ENCODE measurements at places on chromosomes 1 and 21.

GRCh38 chr21:36914244-36915013, 52.0 kb downstream of the HLCS start:
- no peak for DNase-seq

DNA sequence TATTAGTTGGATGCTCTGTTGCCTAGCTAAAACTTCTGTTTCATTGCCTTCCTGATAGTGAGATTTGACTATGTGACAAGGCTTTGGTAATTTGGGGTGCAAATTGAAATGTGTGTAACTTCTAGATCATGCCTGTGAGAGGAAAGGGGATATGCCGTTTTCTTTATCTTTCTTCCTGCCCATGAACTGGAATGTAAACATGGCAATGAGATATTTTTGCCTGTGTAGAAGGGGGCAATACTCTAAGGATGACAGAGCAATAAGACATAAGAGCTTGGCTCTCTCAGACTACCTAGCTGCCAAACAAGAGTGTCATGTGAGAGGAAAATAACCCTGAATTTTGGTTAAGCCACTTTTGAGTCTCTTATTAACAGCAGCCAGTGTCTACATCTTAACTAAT, 49.7 kb downstream of the RAP1A start:
- no peak for DNase-seq

DNA sequence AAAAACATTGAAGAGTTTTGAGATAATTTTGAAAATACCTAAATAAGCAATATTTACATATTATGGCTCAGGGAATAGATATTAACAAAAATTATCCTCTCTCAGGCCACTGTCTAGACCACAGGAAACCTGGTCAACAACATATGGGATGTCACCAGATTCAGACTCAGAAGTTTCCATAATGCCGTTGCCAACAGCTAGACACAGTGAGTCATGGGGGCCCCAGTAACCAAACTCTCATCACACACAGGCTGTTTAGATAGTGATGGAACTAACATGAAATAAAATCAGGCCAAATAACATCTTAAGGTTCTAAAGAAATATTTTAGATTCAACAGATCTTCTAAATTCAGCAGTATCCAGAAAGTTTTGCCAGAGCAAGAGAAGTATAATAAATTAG, 681.7 kb upstream of the ADAMTS5 start:
- DNase-seq = peak; percentile 81

DNA sequence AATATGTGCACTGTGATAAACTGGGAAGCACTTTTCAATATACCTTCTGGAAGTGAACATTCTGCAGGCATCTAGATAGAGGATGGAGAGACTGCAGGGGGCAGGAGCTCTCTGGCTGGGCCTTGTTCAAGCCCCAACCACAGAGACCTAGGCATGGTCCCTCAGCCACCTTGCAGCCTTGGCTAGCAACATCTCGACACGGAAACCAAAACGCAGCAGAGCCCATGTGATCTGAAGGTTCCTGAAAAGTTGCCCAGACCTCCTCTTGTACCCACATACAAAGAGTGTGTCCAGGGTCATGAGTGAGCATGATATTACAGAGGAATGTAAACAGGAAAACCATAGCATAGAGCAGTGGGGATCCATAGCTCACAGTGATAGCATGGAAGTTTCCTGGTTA, 33.1 kb upstream of the SAMD11 start:
- no peak for DNase-seq

DNA sequence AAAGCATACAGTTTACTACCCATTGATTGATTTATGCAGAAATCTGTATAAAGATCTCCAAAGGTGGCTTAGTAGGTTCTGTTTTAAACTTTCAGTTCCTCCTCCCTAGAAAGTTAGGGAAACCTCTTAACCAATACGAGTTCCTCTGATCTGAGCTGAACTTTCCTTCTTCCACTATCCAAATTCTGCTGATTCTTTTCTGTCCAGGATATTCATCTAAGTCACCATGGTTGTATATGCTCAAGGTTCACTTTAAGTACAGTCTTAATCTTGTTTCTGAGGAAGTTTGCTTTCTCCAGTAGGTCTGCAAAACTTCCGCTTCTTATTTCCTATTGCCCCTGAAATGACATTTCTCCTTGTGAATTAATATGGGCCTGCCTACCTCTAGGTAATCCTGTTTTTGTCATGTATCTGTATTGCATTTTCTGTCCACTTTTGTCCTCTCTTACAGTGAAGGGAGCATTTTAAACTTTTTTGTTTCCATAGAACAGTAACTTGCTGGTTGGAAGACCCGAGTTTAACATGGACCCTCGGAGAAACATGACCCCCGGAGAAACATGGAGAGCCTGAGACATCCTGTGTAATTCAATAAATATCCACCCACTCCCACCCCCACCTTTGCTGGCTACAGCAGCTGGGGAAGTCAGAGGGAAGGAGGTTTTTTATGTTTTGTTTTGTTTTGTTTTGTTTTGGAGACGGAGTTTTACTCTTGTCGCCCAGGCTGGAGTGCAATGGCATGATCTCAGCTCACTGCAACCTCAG, 16.7 kb upstream of the TUT4 start:
- no peak for DNase-seq

- DNase-seq = no peak
Observed at GRCh38 chr1:115166531-115167091, 77.3 kb upstream of the TSPAN2 start.

DNA sequence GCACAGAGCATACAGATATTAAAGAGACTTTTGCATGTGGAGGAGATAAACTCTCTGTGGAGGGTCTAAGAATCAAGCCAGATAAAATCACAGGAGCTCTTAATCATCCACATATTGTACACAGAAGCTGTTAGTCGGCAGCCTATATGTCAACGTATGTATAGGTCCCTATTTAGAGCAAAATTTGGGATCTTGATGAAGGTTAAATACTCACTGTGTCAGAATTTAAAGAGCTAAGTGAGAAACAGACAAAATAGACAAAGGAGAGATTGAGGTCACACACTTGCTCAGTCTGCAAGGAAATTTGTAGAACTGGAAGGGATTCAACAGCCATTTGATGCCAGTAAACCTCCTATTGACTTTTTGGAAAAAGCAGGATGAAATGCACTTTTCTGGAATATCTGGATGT, 4.1 kb upstream of the IRF2BP2 start:
- no peak for DNase-seq

GRCh38 chr1:13820055-13820454, 120.1 kb downstream of the PRDM2 start:
- no peak for DNase-seq

DNA sequence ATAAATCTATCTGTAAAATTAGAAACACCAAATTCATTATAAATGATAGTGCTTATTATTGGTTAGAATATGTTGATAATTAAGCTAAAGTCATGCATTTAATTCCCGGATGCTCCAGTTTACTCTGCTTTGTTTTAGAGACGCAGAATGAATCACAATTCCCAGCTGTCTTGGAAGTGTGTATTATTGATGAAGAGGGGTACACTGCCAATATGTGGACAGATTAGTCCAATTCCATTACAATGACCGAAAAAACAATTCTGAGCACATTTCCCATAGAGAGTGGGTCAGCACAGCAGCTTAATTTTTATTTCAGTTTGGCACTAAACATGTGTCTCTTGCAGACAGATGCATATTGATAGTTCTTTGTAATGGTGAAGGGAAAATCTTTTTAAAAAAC, 146.7 kb downstream of the KCNT2 start:
- DNase-seq = no peak

GRCh38 chr1:20400341-20401177, 85.5 kb downstream of the CAMK2N1 start:
- DNase-seq = no peak

GRCh38 chr1:64906447-64906846, 59.9 kb downstream of the JAK1 start:
- DNase-seq = no peak

DNA sequence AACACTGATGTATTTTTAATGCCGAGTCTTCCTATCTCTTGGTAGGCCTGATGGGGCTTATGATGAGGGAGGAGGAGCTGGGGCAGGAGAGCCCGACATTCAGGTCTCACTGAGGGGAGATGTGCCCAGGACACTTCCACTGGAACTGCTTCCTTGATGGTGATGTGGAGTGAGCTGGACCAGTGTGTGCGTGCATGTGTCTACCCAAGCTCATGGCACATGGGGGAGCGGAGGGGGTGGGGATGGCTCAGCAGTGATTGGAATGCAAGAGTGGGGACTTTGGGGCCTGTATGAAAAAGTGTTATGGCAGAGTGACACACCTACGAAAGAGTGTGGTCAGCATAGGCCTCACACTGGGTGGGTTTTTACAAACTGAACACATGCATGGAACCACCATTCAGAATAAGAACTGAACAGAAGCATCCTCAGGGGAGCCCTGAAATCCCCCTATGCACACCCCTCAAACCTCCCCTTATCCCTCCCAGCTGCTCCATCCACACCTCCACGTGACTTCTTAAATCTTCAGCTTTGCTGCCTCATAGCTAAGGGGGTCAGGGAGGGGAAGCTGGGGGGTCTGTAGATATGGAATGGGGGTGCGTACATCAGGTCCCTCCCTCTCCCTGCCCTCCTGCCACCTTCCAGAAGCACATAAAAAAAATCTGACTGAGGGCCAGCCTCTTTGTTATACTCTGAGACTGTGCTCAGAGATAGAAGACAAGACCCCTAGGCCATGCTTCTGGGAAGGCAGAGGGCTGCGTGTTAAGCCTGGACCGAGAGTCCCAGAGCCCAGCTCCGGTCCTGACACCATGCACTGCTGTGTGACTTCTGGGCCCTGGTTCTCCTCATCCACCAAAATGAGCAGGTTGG, 11.6 kb downstream of the IL6R start:
- no peak for DNase-seq

DNA sequence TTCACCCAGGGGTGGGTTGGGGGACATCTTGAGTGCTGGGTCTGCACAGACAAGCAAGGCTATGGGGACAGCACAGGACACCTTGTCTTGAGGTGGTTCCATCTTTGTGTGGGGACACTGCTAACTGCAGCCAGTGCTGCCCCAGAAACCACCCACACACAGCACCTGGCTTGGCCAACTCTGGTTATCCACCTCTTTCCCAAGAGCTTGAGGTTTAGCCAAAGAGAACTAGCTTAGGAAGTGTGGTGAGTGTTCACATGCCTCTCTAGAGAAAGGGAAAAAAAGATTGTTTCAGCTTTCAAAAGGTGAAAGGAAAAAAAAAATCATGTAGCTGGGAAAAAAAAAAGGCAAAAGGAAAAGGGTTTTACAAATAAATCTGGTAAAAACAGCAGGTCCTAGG, 32.4 kb downstream of the BCAR3 start:
- no peak for DNase-seq

GRCh38 chr1:53737648-53738204, 1.2 kb downstream of the GLIS1 start:
- DNase-seq = no peak

- DNase-seq = no peak
Observed at GRCh38 chr1:36696261-36696940, 213.7 kb upstream of the CSF3R start.

- DNase-seq = no peak
Observed at GRCh38 chr1:183374825-183375224, 43.4 kb downstream of the NMNAT2 start.

- DNase-seq = no peak
Observed at GRCh38 chr1:94068999-94069918, 51.7 kb downstream of the ABCA4 start.

GRCh38 chr1:1677718-1678580, 14.6 kb downstream of the SLC35E2B start:
- no peak for DNase-seq

GRCh38 chr21:14722841-14723483, 176.8 kb upstream of the SAMSN1 start:
- no peak for DNase-seq

All from non-pigmented ciliary epithelial cell (primary cell).